ENCODE measurements at places on chromosomes 4 and X.

- no peak for DNase-seq
Measured at GRCh38 chr4:99134586-99134985, 9.5 kb downstream of the ADH4 start.

GRCh38 chrX:111352424-111352823, 59.6 kb downstream of the DCX start:
- DNase-seq, result no peak

DNA sequence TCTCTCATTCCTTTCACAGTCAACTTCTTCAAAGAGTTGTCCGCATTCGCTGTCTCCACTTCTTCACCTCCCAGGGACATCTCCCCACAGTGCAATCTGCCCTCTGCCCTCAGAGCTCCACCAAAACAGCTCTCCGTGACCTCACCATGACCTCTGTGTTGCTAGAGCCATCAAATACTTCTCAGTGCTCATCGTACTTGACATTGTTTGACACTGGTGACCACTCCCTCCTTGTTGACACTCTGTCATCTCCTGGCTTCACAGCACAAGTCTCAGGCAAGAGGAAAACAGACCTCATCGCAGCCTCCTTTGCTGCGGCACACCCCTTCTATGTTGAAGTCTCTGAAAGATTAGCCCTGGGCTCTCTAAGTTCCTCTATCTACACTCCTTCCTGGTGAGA, 90.5 kb upstream of the CCDC160 start:
- DNase-seq, result no peak

- DNase-seq, result no peak
Measured at GRCh38 chr4:80294206-80294605, 27.7 kb downstream of the FGF5 start.

- no peak for DNase-seq
Measured at GRCh38 chr4:35966566-35966965, 277.7 kb downstream of the ARAP2 start.

- DNase-seq, result no peak
Measured at GRCh38 chr4:25861951-25862410, 807 bp downstream of the SEL1L3 start.

DNA sequence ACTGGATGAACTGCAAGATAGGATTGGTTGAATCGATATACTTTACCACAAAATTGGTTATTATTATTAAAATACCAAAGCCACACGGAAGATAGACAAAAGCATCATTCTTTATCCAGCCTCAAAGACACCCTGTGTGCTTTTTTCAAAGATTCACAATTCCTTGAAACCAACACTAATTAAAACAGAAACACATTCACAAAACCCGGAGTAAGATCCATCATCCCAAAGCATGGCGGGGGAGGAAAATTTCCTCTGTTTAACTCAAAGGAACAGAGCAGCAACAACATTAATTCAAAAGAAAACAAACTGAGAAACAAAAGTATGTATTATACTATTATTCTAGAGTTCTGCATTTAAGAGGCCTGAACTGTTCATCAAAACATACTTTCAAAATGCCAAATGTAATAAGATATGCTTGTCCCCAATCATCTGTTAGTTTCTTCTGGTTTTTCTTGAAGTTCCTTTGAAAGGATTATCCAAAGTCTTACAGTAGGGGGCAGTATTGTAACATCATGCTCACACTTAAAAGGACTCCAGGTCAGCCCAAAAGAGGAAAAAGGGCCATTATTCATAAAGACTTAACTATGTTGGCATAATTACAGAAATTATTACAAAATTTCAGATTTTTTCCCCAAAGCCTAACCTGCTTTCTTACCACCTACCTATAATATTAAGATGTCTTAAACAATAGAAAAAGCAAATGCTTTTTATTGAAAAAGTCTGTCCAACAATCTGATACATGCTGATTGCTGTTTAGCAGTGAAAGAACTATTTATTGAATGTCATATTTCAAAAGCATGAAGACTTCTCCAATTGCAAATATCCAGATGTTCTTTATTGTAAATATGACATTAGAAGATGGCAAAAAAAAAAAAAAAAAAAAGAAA, 168.7 kb downstream of the SCFD2 start:
- peak; percentile 12 for DNase-seq

Measured in iPS DF 19.7 (cell line).